ENCODE measurements at places on chromosomes 6 and 20.

GRCh38 chr6:110524305-110524704, 47.9 kb upstream of the SLC22A16 start:
- DNase-seq = no peak

- no peak for DNase-seq
Measured at GRCh38 chr6:106743612-106744011, 114.2 kb downstream of the QRSL1 start.

- no peak for DNase-seq
Measured at GRCh38 chr6:136771306-136771705, 21.0 kb downstream of the MAP3K5 start.

GRCh38 chr6:34457742-34458735, 7.8 kb upstream of the PACSIN1 start:
- DNase-seq = no peak

GRCh38 chr6:30195951-30196350, 17.3 kb downstream of the TRIM26 start:
- DNase-seq = no peak

All from fibroblast of skin of abdomen (primary cell).